ENCODE measurements at places on chromosomes 2 and 18. TPM values are rescaled to one million over a fixed set of nuclear protein-coding genes. Genes with fewer than 3 reads are reported as not detected.

- no peaks in the 10 kb centered on the region for H3K36me3 ChIP-seq
- H3K4me3 ChIP-seq: no peak overlapping the region
- H3K27ac ChIP-seq: no peak overlapping the region
- H3K27me3 ChIP-seq: no peaks in the 10 kb centered on the region
- no peak for DNase-seq
Observed at GRCh38 chr2:86398500-86399474, 42.4 kb upstream of the KDM3A start.

GRCh38 chr2:68391099-68391498, 26.0 kb downstream of the PLEK start:
- H3K27ac ChIP-seq: no peak overlapping the region
- H3K36me3 ChIP-seq: peaks cover 83% of the 10 kb centered on the region
- no peaks in the 10 kb centered on the region for H3K27me3 ChIP-seq
- DNase-seq: no peak

GRCh38 chr2:136362676-136363390, 244.9 kb upstream of the CXCR4 start:
- H3K27me3 ChIP-seq: no peaks in the 10 kb centered on the region
- no peaks in the 10 kb centered on the region for H3K4me1 ChIP-seq
- no peaks in the 10 kb centered on the region for H3K36me3 ChIP-seq
- no peak overlapping the region for H3K27ac ChIP-seq
- DNase-seq: no peak

DNA sequence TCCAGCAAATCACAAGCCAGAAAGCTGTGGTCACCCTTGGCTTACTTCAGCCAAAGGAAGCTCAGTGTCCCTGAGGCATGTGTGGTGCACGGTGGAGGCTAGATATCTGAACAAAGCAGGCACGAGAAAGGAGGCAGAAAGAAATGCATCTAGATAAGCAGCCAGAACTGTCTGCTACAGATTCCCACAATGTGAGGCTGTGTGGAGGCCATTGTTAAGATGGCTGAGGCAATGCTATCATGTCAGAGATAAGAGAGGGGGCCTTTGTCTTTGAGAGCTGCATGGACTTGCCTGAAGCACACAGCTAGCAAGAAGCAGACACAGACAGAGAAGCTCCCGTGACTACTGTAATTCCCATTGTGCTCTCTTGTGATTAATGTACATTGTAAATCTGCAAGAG, 110.5 kb upstream of the LYPD6 start:
- H3K36me3 ChIP-seq: no peaks in the 10 kb centered on the region
- H3K4me1 ChIP-seq: no peaks in the 10 kb centered on the region
- H3K27me3 ChIP-seq: no peaks in the 10 kb centered on the region
- H3K27ac ChIP-seq: no peak overlapping the region

GRCh38 chr2:188580738-188581137, 289.1 kb downstream of the GULP1 start:
- H3K4me1 ChIP-seq: no peaks in the 10 kb centered on the region
- no peak overlapping the region for H3K27ac ChIP-seq
- H3K4me3 ChIP-seq: no peak overlapping the region
- H3K36me3 ChIP-seq: no peaks in the 10 kb centered on the region

- no peaks in the 10 kb centered on the region for H3K4me1 ChIP-seq
- H3K4me3 ChIP-seq: no peak overlapping the region
- H3K36me3 ChIP-seq: peaks cover 2% of the 10 kb centered on the region
- DNase-seq: no peak
- H3K27me3 ChIP-seq: no peaks in the 10 kb centered on the region
Observed at GRCh38 chr2:105822186-105822585, 77.5 kb downstream of the NCK2 start.

CPLX4 gene
- total RNA-seq: not detected

ONECUT2 gene
- 0.26 TPM for total RNA-seq

SCYGR4 gene
- not detected for total RNA-seq

Data from left lung (tissue), 14 donors.